DMS153 (cell line): ENCODE measurements at places on chromosomes 12 and 14.

DNA sequence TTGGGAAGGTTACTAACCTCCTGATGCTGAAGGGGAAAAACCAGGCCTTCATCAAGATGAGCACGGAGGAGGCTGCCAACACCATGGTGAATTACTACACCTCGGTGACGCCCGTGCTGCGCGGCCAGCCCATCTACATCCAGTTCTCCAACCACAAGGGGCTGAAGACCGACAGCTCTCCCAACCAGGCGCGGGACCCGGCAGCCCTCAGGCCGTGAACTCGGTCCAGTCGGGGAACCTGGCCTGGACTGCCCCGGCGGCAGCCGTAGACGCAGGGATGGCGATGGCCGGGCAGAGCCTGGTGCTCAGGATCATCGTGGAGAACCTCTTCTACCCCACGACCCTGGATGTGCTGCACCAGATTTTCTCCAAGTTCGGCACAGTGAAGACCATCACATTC, 133.0 kb upstream of the FUT8 start:
- no peak for DNase-seq

GRCh38 chr12:5690240-5690639, 254.8 kb downstream of the ANO2 start:
- no peak for DNase-seq

GRCh38 chr12:16613199-16613598, 7.2 kb upstream of the LMO3 start:
- no peak for DNase-seq

GRCh38 chr12:91817517-91817916, 328.1 kb downstream of the BTG1 start:
- DNase-seq, result no peak

DNA sequence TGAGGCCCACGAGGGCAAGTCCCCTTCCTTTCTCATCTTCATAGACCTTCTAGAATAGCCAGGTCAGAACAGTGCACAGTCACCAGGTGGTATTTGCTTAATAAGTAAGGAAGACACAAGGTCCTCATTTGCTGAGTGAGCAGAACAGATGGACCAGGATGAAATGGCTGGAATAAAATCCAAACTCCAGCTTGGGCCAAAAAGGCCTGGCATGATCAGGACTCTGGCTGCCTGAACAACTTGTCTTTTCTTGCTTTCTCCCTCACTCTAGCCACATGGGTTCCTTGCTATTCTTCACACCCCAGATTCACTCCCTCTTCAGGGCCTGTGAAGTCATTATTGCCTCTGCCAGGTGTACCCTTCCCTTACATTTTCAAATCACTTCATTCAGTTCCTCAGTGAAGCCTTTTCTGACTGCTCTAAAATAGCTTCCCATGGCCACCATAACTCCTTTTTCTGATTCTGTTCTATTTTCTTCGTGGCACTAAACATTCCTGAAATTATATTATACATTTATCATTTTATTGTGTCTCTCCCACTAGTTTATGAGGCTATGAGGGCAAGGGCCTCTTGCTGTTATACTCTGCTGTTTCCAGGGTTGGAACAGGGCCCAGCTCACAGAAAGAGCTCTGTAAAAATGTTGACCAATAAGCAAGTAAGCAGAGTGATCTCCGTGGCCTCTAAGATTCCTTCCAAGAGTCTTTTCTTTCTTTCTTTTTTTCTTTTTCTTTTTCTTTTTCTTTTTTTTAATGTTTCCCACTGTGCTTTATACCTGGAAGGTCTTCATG, 150.8 kb downstream of the TTC8 start:
- DNase-seq, result no peak

- no peak for DNase-seq
These were observed 69.4 kb downstream of the IRF2BPL start for GRCh38 chr14:76958980-76959710.

- DNase-seq, result no peak
These were observed 14.6 kb upstream of the SP1 start for GRCh38 chr12:53365245-53365904.

GRCh38 chr14:91867316-91867988, at the start of gene TC2N:
Gene TC2N (minus strand): TSS chr14:91867536. CDS start chr14:91813769, 53,767 bp downstream.
- peak; percentile 44 for DNase-seq

DNA sequence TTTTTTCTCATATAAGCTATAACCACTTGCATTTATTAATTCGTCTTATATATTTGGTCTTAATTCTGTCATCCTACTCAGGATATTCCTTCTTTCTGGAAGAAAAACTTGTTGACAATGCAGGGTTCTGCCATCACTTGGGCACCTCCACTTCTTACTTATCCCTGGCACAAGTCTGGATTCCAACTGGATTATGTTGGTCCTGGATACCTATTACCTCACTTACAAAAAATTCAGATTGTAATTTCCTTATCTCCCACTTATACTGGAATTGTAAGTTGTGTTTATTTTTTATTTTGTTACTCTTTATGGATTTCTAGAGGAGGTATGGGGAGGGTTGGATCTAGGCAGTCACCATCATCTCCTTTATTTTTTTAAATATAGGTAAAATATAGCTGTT, 36.7 kb downstream of the LRRIQ1 start:
- no peak for DNase-seq

DNA sequence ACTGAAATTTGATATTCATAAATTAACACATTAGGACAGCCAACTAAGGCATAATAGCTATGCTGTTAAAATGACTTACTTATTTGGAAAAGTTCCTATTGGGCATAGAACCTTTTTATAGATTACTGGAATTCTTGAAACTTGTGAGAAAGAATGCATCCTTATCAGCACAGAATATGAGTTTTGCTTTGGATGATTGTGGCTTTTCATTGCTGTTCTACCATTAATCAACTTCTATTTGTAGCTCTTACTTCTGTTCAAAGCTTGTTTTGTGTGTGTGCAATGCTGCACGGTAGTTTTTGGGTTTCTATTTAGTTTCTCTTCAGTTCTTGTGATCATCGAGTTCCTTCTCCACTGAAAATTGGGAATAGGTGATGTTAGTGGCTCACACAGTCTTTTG, 152.4 kb upstream of the PELI2 start:
- no peak for DNase-seq

DNA sequence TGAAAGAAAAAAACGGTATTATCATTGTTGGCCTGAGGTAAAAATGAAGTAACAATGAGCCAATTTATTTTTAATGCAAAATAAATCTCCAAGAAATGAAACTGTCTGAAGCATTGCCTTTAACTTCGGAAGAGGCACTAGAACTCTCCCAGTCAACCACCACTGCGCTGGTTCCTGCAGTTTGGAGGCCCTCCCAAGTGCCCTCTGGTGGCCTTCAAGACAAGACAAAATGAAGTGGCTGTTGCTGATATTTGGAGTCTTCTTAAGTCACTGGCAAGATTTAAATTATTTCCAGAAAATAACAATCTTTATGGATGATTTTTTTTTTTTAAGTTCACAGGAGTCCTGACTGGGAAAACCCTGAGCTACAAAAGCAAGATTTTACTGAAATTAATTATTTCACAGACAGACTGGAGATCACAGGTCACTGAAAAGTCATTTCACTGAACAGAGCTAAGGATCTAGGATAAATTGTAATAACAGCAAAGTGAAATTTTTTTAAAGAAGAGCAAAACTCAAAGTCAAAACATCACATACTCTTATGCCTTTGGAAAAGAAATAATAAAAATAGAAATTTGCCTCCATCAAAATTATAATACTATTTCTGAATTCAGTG, 58.2 kb downstream of the DICER1 start:
- DNase-seq, result no peak

- DNase-seq, result no peak
These were observed 57.5 kb upstream of the PTGR2 start for GRCh38 chr14:73794146-73794545.

- DNase-seq, result no peak
These were observed 101.9 kb upstream of the BMP4 start for GRCh38 chr14:54058505-54058904.

DNA sequence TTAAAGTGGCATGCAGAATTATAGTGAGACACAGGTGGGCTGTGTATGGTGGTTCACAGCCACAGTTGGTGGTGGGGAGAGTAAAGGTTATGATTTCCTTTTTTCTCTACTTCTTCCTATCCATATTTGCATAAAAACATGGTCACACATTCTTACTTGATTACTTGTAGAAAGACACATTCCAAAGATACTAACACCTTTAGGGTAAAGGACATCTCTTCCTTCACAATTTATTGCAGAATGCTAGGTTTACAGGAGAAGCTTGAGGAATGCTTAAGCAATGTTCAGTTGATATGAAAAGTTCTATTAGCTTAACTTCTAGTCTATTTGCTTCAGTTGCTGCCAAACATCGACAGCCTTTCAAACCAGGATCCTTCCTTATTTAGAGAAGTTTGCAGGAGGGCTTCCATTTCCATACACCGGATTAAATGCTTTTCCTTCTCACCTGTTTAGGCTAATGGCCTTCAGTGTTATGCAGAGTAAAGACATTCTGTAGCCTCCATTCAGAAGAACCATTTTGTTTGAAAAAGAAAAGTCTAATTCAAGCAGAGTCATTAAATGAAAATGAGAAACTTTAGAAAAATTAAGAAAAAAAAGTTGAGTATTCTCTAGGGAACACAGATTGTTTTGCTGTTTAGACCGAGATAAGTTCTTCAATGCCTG, 2.6 kb upstream of the PHC1 start:
- DNase-seq, result no peak
